ENCODE measurements at places on chromosomes 3 and 15. TPM values are rescaled to one million over a fixed set of nuclear protein-coding genes. Genes with fewer than 3 reads are reported as not detected.

The PLAAT1 gene
- total RNA-seq = 1.7 TPM

- DNase-seq = no peak
These were observed 234.6 kb downstream of the RBMS3 start for GRCh38 chr3:29515451-29515850.

DNA sequence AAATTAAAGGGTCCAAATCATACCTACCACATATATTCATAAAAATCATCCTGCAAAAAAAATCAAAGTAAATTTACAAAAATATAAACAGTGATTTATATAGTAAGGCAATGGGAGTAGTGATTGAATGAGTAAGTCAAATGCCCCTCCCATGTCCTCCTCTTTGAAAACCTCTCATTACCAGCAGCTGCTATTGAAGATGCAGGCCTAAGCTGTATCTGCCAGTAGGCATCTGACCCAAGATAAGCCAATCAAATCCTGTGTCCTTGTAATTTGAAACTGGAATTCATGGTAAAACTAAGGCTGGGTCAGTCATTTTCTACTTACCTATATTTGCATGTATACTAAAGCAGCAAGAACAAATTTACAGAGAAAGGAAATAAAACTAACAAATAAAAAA is 60.4 kb upstream of the POU1F1 start:
- DNase-seq = no peak

DNA sequence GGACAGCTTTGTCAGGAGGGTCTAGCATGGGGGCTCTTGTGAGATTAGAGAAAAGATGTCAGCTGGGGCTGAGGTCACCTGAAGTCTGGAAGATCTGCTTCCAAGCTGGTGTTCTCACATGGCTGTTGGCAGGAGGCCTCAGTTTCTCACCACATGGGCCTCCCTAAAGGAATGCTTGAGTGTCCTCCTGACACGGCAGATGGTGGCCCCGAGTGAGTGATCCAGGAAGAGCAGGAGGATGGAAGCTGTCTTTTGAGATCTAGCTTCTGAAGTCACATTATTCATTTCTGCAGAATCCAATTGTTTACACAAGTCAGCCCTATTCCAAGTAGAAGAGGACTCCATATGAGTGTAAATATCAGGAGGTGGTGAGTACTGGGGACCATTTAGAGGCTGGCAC is 344.0 kb upstream of the PROK2 start:
- DNase-seq = no peak

- no peak for DNase-seq
These were observed 2.6 kb upstream of the CHST13 start for GRCh38 chr3:126521122-126521891.

The RTF1 gene
- total RNA-seq = 60.8 TPM

DNA sequence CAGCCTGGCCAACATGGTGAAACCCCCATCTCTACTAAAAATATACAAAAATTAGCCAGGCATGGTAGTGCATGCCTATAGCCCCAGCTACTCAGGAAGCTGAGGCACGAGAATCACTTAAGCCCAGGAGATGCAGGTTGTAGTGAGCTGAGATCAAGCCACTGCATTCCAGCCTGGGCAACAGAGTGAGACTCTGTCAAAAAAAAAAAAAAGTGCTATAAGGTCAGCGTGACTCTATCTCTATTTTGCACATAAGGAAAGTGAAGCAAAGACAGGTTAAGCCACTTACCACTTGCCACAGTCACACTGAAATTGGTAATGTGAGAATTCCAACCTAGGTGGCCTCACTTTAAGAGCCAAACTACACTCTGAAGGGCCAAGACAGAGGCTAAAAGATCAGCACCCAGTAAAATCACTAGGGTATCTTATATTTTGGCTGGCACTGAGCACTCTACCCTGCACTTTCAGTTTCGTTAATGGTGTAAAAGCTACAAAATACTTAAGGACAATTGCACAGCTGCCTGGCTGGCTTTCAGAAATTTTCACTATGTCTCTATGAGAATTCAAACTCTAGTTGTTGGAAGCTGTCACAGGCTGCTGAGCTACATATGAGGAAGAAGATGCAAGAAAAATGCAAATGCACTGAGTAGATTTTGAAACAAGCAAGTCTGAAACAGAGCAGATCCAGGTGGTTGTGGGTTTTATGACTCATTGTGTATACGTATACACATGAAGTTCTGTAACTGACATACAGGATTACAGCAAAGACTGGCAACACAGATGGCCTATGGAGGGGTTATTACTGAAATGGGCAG is 32.7 kb downstream of the TRANK1 start:
- no peak for DNase-seq

DNA sequence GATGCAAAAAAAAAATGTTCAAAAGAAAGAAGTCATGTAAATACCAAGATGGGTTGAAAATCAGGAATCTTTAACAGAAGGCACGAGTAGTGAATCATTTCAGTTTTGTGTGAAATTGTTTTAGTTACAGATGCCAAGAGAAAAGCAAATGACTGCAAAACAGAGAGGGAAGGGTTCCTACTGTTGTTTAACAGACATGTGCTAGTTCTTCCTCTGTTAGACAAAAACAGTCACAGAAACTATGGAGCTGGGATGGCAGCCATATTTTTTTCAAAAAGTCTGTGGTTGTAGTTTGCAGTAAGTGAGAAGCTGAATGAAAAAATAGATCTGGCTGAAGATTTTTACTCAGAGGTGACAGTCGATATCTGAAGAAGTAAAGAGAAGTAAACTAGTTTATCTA is 511.9 kb downstream of the ZIC1 start:
- DNase-seq = no peak

DNA sequence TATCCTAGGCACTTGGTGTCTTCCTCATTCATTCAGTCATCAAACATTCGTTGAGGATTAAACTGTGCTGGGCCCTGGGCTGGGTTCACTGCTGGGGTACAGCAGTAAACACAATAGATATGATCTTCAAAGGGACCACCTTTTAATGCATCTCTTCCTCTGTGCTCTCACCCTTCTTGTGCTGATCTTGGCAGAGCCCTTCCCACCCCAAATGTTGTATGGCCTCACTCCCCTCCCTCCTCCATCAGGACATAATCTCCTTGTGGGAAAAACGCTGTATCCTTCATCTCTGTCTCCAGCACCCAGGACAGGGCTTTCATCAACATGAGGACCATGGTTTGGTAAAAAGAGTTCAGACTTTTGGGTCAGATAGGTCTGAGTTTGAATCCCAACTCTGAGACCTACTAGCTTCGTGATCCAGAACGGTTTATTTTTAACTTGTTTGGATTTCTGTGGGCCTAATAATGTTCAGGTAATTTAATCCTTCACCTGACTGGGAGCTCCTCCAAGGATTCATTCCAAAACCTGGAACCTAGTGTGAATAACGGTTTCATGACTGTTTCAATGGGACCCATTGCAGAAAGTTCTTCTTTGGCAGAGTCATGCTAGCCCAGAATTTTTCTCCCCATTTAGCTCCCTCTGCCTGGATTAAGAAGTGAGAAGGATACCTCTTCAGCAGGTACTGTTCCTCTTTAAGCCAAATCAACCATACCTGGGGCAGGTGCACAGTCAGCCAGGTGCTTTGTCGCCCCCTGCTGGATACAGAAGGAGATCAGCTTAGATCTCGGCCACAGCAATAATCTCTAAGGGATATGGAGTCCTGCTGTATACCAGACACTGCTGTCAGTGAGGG is 5.2 kb upstream of the WNT7A start:
- DNase-seq = peak; percentile 62

DNA sequence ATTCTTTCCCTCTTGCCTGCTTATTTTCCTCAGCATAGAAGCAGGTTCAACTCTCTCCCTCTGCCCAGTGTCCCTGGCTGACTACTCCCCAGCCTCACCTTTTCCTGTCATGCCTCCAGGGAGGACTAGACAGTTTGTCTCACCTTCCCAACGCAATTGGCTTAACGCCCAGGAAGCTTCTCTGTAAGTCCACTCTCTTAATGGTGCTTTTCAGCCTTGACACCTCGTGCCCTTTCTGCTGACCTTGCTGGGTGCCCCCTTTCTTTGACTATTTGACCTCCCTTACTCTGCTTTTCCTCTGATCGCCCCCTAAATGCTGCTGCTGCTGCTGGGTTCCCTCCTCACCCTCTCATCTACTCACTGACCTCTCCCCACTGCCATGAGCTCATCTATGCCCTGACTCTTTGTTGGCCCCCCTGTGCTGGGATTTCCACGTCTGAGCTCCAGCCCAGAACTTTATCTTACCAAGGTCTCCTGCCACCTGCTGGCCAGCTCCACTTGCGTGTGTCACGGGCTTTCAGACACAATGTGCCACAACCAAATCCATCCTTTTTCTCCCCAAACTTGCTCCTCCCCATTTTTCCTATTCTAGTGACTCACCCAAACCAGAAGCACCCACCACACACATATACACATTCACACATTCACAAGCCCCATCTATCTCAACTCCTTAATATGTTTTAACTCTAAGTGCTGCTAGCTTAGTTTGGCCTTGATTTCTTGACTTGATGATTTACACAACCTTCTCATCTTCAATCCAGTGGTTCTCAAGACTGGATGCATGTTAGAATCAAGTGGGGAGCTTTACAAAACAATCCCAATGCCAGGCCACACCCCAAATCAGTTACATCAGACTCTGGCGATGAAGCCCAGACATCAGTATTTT is 16.6 kb downstream of the EPB42 start:
- DNase-seq = peak; percentile 60

- no peak for DNase-seq
These were observed 7.3 kb upstream of the ZBTB38 start for GRCh38 chr3:141360888-141361598.

DNA sequence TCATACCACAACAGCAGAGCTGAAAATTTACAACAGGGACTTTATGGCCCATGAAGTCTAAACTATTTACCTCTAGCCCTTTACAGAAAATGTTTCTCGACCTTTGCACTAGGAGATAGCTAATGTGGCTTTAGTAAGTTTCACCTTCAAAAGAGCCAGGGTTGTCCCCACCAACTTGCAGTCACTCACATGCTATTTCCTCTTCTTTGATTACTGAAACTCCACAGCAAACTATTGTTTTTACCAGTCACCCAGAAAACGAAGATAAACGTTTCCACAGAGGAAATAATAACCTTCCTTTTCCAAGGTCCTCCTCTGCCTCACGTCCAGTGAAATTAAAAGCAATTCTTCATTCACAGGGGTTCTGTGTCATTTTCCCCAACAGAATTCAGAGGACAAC is 48.2 kb downstream of the WWTR1 start:
- DNase-seq = no peak

Measured in endothelial cell (in vitro differentiated cells).